Ascending aorta (tissue), 2 donors: ENCODE measurements at places on chromosomes 4 and X.

GRCh38 chrX:104193485-104193884 is 27.2 kb downstream of the FAM199X start:
- no peaks in the 10 kb centered on the region for H3K4me1 ChIP-seq
- H3K27ac ChIP-seq: no peak overlapping the region
- no peak overlapping the region for H3K4me3 ChIP-seq
- H3K27me3 ChIP-seq: no peaks in the 10 kb centered on the region
- DNase-seq: no peak
- H3K36me3 ChIP-seq: no peaks in the 10 kb centered on the region

- no peaks in the 10 kb centered on the region for H3K4me1 ChIP-seq
- no peak overlapping the region for H3K27ac ChIP-seq
- no peak for DNase-seq
These were observed 116.7 kb downstream of the TMA16 start for GRCh38 chr4:163611182-163611581.

- H3K27ac ChIP-seq: no peak overlapping the region
- H3K4me3 ChIP-seq: no peak overlapping the region
- no peaks in the 10 kb centered on the region for H3K4me1 ChIP-seq
- H3K27me3 ChIP-seq: no peaks in the 10 kb centered on the region
- no peak for DNase-seq
- H3K36me3 ChIP-seq: no peaks in the 10 kb centered on the region
These were observed 167.1 kb downstream of the NHS start for GRCh38 chrX:17542123-17542522.

GRCh38 chrX:6759655-6760375 is 224.9 kb upstream of the VCX3A start:
- no peak overlapping the region for H3K27ac ChIP-seq
- no peaks in the 10 kb centered on the region for H3K36me3 ChIP-seq
- H3K4me3 ChIP-seq: no peak overlapping the region

DNA sequence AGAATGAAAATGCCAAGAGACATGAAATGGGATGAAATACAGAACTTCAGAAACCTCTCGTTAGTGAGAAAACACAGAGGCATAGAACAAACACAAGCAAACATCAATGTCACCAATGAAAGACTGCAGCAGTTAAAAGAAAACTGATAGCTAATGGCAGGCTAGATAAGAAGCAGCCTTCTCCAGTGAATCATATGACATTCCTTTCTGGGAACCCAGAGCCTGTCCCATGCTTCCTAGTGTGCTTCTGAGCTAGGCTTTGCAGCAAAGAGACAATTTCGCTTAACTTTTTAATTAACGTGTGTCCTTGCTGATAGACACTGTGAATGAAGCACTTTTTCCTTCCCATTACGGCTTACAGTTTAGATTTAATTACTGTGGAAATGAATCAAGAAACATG is 444.6 kb downstream of the IL15 start:
- DNase-seq: no peak
- no peak overlapping the region for H3K27ac ChIP-seq
- no peak overlapping the region for H3K4me3 ChIP-seq
- no peaks in the 10 kb centered on the region for H3K4me1 ChIP-seq
- H3K27me3 ChIP-seq: no peaks in the 10 kb centered on the region

DNA sequence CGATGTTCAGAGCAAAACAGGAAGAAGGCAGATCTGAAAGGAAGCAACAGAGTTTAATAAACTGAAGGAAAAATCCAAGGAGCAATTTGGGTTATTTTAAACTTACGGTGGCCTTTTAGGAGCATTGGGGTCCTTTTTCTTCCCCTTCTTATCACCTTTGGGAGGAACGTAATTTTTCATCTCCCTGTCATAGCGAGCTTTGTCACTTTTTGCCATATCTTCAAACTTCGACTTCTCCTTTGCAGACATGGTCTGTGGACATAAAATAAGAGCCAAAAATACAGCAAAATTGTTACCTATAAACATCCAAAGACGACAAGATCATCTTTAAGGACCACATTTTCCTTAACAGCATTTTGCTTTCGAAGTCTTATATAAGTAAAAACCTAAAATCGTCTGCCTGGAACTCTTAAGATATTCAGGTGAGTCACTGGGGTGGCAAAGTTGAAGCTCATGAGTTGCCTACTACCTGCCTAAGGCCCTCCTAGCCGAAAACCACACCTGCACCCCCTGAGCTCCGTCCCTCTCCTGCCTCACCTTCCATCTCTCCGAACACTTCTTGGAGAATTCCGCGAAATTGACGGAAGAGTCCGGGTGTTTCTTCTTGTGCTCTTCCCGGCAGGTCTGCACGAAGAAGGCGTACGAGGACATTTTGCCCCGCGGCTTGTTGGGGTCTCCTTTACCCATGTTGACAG is 1.0 kb downstream of the HMGB2 start:
- no peaks in the 10 kb centered on the region for H3K27me3 ChIP-seq
- peak overlapping the region; percentile 93 for H3K27ac ChIP-seq
- H3K4me1 ChIP-seq: no peaks in the 10 kb centered on the region
- peak overlapping the region; percentile 97 for H3K4me3 ChIP-seq

DNA sequence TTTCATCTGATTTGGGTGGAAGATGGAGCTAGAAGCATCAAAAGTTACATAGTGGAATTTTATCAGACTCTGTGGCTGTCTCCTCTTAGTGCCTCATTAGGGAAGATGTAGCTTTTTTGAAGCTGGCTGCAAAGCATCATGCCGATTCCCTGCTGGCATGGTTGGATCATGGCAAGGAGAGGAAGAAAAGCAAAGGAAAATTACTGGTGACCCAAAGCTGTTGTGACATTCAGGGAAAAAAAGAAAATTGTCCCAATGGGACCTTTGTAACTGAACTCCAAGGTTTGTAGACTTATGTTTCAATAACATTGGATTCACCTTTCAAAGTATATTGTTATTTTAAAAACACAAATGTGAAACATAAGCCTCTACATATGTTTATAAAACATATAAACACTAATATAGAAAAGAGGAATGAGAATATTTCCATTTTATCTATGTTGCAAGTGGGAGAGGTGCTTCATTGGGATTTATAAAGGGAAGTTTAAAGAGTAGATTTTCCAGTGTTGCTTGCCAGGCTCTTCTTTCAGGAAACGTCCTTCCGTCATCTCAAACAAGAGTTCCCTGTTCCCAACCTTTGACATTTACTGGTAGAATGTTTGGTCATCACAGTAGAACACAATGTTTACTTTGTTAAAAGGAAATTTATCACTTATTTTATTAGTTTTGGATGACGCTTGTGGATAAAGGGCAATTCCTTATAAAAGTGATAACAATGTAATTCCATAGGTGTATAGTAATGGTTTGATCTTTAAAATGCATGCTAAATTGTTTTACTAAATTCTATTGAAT is 190.1 kb upstream of the GPRIN3 start:
- H3K4me3 ChIP-seq: no peak overlapping the region
- H3K27ac ChIP-seq: no peak overlapping the region
- no peaks in the 10 kb centered on the region for H3K36me3 ChIP-seq
- H3K4me1 ChIP-seq: no peaks in the 10 kb centered on the region
- DNase-seq: no peak

GRCh38 chr4:128155231-128155855 is 94.2 kb downstream of the LARP1B start:
- no peak overlapping the region for H3K4me3 ChIP-seq
- H3K27me3 ChIP-seq: no peaks in the 10 kb centered on the region
- H3K4me1 ChIP-seq: no peaks in the 10 kb centered on the region

DNA sequence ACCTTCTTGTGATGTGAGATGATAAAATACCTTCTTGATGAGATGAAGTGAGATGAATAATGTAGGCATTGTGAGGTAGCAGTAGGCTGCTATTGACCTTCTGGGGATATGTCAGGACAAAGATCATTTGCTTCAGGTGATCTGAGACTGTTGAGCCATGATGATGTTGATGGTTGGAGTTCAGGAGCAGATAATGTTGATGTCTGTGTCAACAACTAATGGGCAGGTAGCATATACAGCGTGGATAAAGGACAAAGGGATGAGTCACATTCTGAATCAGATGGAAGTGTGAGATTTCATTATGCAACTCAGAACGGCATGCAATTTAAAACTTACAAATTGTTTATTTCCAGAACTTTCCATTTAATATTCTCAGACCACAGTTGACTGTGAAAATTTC is 57.3 kb downstream of the RAP1GDS1 start:
- DNase-seq: no peak
- no peaks in the 10 kb centered on the region for H3K4me1 ChIP-seq
- H3K4me3 ChIP-seq: no peak overlapping the region
- peaks cover 4% of the 10 kb centered on the region for H3K36me3 ChIP-seq
- no peak overlapping the region for H3K27ac ChIP-seq
- no peaks in the 10 kb centered on the region for H3K27me3 ChIP-seq

DNA sequence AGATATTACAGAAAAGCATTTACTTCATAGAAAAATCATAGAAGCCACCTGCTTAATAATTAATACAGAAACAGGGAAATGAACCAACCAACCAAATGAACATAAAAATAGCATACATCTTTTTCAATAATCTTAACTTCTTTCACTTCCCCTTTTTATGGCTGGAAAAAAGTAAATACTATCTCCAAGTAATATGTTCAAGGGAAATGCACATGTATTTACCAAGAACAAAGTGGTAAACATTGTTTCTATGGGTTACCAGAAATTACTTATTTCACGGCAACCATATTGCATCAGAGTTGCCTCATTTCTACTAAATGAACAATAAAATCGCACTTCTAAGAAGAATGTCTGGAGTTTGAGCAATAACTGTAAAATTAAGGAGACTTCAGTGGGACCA is 321.3 kb downstream of the TMA16 start:
- H3K4me1 ChIP-seq: no peaks in the 10 kb centered on the region
- DNase-seq: no peak
- no peak overlapping the region for H3K27ac ChIP-seq
- no peak overlapping the region for H3K4me3 ChIP-seq
- no peaks in the 10 kb centered on the region for H3K36me3 ChIP-seq

DNA sequence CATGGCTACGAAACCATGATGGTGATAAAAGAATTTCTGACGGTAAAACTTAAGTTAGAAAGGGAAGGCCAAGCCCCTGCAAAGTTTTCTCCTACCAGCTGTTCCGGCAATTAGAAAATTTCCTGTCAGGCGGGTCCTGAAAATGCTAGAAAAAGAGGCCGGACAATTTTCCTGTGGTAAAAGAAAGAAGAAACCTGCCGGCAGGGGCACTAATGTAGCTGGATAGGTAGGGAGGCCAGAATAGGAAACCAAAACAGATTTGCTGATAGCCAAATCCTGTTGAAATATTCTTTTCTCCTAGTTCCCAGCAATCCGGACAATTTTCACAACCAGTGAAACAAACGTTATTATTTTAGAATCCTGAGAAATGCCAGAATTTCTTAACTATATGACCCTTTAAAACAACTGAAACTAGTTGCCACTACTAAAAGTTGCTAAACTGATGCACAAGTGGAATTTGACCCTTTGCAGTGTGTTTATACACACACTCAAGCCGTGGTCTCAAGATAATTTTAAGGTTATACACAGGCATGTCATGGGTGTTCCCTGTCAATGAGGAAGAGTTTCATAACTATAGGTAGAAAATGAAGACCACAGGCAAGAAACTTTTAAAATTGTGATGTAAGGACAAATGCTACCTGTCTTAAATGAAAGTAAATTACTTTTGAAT is 47.7 kb downstream of the RPS6KA3 start:
- H3K27me3 ChIP-seq: no peaks in the 10 kb centered on the region
- H3K4me3 ChIP-seq: no peak overlapping the region
- H3K4me1 ChIP-seq: no peaks in the 10 kb centered on the region
- H3K27ac ChIP-seq: no peak overlapping the region

DNA sequence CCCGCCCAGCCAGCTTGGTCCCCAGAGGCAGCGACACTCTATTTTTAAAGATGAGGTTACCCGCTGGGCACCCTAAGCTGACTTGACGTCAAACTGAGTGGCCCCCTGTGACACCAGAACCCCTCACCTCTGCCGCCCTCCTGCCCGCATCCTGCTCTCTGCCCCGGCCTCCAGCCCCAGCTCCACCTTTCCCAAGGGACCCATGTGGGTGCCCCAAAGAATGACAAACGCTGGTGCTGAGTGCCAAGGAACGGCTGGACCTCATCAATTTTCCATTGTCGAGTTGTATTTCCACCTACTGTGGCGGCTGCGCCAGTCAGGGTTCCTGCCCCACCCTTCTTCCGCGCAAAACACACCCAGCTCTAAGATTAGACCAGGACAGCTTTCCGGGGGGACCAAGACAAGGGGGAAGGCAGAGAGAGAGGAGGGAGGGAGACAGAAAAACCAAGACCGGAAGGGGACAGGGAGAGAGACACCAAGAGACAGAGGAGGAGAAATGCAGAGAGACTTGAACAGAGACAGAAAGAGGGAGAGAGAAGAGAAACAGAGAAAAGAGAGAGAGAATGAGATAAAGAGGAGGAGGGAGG is 2.0 kb downstream of the PRKX start:
- peak; percentile 67 for DNase-seq
- H3K4me1 ChIP-seq: no peaks in the 10 kb centered on the region
- peak overlapping the region; percentile 54 for H3K27ac ChIP-seq

DNA sequence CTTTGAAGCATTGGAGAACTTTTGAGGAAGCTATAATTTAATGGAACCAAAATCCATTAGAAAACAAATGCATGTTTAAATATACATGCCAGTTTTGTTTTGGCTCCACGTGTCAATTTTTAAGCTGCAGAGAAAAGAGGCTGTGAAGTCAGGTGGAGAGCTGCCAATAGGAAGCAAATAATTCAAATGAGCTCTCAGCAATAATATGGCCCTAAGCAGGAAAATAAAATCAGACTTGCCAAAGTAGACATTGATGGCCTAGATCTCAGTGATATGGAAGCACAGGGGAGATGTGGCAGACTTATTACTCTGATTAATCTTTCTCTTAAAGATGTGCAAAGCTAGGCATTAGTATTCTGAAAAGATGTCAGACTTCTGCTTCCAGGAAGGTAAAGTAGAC is 769.8 kb upstream of the NDST4 start:
- H3K27ac ChIP-seq: no peak overlapping the region
- DNase-seq: no peak
- no peaks in the 10 kb centered on the region for H3K27me3 ChIP-seq
- no peak overlapping the region for H3K4me3 ChIP-seq
- H3K4me1 ChIP-seq: no peaks in the 10 kb centered on the region
- no peaks in the 10 kb centered on the region for H3K36me3 ChIP-seq

GRCh38 chrX:113192418-113192817 is 351.8 kb upstream of the AMOT start:
- no peaks in the 10 kb centered on the region for H3K36me3 ChIP-seq
- H3K27me3 ChIP-seq: no peaks in the 10 kb centered on the region
- no peak overlapping the region for H3K4me3 ChIP-seq
- no peak for DNase-seq
- H3K4me1 ChIP-seq: no peaks in the 10 kb centered on the region

DNA sequence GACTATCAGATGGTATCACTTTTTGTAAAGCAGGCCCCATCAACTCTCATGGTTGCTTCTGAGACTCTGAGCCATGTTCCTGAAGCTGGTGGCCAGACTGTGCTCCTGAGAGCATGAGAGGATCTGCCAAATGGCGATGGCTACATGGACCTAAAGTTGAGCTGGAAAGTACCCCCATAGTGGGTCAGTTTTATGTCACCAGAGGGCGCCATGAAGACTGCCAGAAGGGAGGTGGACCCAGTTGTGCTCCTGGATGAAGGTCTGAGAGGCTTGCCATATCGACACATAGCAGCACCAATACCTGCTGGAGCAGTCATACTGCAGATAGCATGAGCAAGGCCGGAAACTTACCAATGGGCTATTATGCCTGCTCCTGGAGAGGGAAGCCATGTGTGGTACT is 105.7 kb downstream of the SLITRK2 start:
- no peaks in the 10 kb centered on the region for H3K4me1 ChIP-seq
- H3K27me3 ChIP-seq: no peaks in the 10 kb centered on the region
- no peak for DNase-seq
- H3K4me3 ChIP-seq: no peak overlapping the region
